ENCODE measurements at places on chromosomes 6 and 20.

DNA sequence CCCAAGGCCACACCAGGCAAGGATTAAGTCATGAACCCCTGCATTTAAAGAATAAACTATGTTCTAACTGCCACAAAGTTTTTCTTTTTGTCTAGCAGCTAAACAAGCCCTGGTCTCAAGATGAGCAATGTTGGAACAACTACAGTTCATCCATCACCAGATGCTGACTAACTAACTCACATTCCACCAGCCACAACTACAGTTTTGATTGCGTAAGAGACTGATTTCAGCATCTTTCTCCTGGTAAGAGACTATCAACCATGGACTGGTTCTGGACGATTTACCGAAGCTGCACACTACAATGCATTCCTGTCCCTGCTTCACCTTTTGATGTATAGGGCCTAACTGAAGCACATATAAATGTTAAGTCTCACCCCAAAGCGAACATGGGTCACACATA is 43.0 kb downstream of the F13A1 start:
- no peak for DNase-seq

- DNase-seq: no peak
Observed at GRCh38 chr6:126682440-126682839, 342.5 kb downstream of the CENPW start.

DNA sequence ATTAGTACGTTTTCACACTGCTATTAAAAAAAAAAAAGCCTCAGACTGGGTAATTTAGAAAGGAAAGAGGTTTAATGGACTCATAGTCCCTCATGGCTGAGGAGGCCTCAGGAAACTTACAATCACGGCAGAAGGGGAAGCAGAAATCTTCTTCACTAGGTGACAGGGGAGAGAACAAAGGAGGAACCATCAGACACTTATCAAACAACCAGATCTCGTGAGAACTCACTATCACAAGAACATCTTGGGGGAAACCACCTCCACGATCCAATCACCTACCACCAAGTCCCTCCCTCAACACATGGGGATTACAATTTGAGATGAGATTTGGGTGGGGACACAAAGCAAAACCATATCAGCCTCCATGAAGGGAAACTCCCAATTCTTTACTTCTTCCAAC is 85.2 kb upstream of the MAFB start:
- no peak for DNase-seq

DNA sequence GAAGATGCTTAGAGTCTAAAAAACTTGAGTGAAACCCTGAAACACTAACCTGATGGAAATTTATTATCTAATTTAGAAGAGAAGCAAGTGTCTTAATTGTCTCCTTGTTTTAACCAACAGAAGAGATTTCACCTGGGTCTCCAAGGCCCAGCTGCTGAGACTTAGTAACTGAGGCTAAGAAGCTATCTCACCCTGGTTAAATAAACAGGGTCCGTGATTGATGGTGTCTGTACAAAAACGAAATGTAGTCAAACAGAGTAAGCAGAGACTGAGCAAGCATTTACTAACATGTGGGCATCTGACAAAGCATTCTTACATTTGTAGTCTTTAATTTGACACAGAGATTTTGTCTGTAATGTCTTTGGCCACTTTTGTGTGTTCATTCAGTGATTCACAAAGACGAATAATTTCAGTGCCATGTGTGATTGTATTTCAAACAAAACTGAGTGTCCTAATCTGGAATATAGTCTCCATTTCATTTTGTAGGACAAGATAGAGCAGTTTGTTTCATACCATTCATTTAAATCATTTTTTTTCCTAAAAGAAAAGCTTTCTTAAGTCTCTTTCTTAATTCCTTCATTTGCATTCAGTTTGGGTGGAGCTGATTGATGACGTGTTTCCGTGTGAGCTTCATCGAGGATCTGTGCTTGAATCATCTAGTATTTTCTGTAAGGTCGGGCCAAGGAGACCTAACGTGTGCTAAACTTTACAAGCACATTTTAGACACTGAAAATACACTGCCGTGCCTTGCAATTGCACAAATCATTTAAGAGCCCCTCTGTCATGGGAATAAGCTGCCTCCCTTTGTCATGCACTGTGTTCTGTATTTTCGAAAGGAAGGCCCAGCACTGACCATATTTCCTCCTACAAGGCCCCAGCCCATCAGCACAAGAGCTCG is 170.6 kb upstream of the QKI start:
- DNase-seq: no peak

DNA sequence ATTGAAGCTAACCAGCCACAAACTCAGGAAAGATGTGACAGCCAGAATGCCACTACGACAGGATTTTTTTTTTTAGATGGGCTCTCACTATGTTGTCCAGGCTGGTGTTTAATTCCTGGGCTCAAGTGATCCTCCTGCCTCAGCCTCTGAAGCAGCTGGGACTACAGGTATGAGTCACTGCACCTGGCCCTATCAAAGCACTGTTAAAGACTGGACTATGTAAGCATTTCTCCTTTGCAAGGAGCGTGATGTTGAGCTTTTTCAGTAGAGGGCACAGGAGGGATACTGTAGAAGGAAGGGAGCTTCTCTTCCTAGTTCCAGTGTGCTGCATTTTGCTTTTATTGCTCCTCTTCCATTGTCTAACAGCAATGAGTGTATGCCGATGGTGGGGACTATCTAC is 35.8 kb downstream of the ZBTB9 start:
- no peak for DNase-seq

DNA sequence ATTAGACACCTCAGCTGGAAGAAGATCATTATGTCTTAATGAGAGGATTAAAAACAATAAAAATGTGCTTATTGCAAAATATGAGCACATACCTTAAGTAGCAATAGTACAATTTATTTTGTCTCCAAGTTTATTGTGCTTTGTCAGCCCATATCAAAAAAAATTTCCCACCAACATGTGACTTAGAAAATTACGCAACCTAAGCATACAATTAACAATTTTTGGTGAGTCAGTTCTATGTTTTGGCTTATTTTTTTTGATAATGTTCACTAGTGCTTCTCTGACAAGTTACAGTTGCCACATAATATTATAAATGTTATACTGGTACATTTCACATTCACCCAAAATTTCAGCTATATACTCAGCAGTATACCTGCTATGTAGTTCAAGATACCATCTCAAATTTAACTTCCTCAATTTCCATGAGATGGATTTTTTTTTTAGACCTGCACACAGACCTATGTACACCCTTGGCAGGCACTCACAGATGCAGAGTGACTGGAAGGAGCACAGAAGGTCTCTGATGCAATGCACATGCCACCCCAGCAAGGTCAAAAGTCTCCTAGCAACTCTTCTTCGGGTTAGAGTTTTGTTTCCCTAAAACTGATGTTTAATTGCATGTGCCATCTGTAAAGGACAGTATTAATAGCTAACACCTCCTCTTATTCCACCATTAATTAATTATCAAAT is 112.4 kb downstream of the PRKN start:
- DNase-seq: no peak

DNA sequence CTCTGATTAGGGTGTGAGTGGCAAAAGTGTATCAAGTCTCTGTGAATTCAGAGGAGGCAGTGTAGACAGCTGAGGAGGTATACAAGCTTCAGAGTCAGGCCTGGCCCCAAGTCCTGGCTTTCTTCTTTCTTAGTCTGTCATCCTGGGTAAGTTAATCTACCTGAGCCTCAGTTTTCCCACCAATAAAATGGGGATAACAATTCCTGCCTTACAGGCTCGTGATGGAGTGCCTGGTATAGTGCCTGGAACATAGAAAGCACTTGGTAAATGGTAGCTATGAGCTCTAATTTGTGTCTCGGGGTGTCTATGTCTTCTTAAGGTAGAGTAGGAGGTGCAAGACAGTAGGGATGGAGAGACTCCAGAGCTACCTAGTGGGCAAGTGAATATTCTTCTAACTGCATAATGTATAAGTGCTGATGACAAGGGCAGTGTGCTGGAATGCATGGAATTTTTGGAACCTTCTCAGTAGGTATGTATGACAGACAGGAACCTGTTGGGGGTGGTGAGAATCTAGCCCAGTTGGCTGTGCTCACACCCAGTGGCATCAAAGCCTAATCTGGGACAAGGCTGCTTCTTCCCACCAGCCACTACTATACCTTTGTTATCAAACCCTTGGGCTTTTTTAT is 4.0 kb upstream of the SCUBE3 start:
- DNase-seq: no peak

DNA sequence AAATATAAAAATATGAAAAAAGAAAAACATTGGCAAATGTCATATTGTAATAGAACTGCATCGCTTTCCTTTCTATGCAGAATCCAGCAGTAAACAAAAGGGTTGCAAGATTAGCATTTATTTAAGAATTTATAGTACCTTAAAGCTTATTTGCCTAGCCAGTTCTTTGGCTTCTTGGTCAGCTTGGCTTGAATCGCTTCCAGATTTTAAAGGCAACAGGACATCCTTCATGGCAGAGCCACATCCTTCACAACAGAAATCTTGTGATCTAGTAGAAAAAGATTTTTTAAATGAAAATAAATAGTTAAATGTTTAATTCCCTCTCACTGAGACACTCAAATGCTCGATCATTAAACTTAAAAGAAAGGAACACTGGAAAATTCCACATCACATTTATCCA is 17.4 kb downstream of the UBE2J1 start:
- DNase-seq: no peak

GRCh38 chr6:106688177-106688951 is 59.0 kb downstream of the QRSL1 start:
- DNase-seq: no peak

DNA sequence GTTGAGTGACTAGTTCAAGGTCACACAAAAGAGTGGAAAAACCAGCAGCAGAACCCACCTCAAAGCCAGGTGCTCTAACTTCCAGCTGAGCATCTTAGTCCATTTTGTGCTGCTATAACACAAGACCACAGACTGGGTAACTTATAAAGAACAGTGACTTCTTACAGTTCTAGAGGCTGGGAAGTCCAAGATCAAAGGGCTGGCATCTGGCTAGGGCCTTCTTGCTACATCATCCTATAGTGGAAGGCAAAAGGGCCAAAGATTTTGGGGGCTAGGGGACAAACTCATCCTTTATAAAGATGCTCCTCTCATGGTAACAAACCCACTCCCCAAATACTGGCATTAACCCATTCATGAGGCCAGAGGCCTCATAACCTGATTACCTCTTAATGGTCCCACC is 9.7 kb downstream of the FITM2 start:
- DNase-seq: no peak

GRCh38 chr6:112366695-112367553 is 19.8 kb downstream of the RFPL4B start:
- no peak for DNase-seq

GRCh38 chr6:49097116-49097515 is 365.9 kb downstream of the MMUT start:
- no peak for DNase-seq

- no peak for DNase-seq
Observed at GRCh38 chr6:81475646-81476045, 276.8 kb downstream of the TENT5A start.
